Activated naive CD4-positive, alpha-beta T cell treated with anti-CD3 and anti-CD28 coated beads, Interleukin-2, amount 10 ng/mL, durations not matched to agents 5 hours and 36 hours (primary cell): ENCODE measurements at places on chromosomes 5 and 9. TPM values are rescaled to one million over a fixed set of nuclear protein-coding genes. Genes with fewer than 3 reads are reported as not detected.

Gene RANBP6
- total RNA-seq, result 23.1 TPM

Gene FST
- 0.31 TPM for total RNA-seq

Gene NUTM2F
- not detected for total RNA-seq

Gene KCTD16
- not detected for total RNA-seq

Gene GPBP1
- total RNA-seq, result 94.4 TPM

Gene FGF18
- total RNA-seq, result 0.12 TPM

Gene AK8
- total RNA-seq, result not detected
